HepG2 (cell line): ENCODE measurements at places on chromosomes 2 and 18. TPM values are rescaled to one million over a fixed set of nuclear protein-coding genes. Genes with fewer than 3 reads are reported as not detected.

GRCh38 chr18:44229693-44230108, 451.0 kb upstream of the SETBP1 start:
- no peak for DNase-seq

- DNase-seq: no peak
Measured at GRCh38 chr2:1835581-1836201, 91.4 kb upstream of the PXDN start.

DNA sequence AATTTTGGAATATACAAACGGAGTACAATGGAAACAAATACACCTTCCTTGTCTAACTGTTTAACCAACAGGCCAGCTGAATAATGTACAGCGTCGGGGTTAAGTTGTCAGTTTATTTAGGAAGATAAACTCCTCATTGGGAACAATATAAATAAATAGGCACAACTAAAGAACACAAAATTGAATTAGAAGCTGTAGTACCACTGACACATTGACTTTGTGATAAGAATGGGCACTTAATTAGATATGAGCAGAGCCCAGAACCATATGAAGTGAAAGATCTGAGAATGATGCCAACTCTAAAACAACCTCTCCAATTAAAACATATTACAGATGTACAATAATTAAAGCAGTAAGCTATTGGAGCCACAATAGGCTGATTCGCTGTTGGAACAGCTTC, 44.4 kb downstream of the CCDC68 start:
- DNase-seq: no peak

Gene CFAP210
- total RNA-seq: 0.14 and 0.18 TPM in 2 replicates

GRCh38 chr2:231450548-231450989, 13.7 kb downstream of the NCL start:
- no peak for DNase-seq
